ENCODE measurements at places on chromosomes 1 and 21. TPM values are rescaled to one million over a fixed set of nuclear protein-coding genes. Genes with fewer than 3 reads are reported as not detected.

GRCh38 chr1:27878787-27879335, 6.5 kb downstream of the THEMIS2 start:
- DNase-seq, result no peak

The PGLYRP4 gene
- not detected for total RNA-seq

The REG4 gene
- total RNA-seq, result 0.49 TPM

The PSRC1 gene
- total RNA-seq, result 7.4 TPM

The TNFRSF4 gene
- 2.6 TPM for total RNA-seq
